ENCODE measurements at places on chromosomes 13 and 19. TPM values are rescaled to one million over a fixed set of nuclear protein-coding genes. Genes with fewer than 3 reads are reported as not detected.

GRCh38 chr19:21758296-21758695, 9.1 kb downstream of the ZNF100 start:
- DNase-seq: no peak

DNA sequence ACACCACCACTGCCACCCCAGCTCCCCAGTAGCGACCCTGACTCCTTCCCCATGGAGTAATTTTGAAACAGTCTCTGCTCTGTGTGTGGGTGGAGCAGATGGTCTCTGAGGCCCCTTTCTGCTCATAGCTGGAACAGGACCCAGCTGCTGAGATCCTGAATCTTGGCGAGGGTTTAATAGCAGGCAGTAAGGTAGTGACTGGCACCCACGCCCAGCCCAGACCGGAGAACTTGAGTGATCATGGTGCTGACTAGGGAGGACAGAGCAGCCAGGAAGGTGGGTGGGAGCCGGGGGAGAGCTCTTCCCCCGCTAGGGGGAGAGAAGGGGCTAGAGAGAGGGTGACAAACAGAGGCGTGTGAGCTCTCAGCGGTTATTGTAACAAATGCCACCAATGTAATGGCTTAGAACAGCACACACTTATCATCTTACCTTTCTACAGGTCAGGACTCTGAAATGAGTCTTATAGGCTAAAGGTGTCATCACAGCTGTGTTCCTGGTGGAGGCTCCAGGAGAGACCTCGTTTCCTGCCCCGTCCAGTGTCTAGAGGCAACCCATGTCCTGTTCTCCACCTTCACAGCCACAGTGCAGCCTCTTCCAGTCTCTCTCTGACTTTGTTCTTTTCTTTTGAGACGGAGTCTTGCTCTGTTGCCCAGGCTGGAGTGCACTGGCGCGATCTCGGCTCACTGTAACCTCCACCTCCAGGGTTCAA, 7.2 kb upstream of the ACER1 start:
- no peak for DNase-seq

DNA sequence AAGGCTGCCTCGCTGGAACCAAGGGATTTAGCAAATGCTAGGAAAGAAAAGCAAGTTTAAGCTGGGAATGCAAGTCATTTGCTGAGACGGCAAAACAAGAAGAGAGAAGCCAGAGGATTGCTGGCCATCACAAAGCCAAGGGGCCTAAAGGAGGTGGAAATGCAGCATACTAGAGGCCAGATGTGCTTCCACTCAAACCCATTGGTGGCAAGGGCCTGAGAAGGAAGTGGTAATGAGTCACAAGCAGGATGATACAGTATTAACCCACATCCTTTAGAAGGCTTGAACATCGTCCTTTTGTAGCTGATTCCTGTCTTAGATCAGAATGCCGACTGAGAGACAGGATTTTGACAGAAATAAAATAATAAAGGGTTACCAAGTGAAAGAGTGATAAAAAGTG, 68.2 kb downstream of the ITGBL1 start:
- DNase-seq: peak; percentile 73

GRCh38 chr13:113483504-113484293, 6.8 kb downstream of the DCUN1D2 start:
- no peak for DNase-seq

DNA sequence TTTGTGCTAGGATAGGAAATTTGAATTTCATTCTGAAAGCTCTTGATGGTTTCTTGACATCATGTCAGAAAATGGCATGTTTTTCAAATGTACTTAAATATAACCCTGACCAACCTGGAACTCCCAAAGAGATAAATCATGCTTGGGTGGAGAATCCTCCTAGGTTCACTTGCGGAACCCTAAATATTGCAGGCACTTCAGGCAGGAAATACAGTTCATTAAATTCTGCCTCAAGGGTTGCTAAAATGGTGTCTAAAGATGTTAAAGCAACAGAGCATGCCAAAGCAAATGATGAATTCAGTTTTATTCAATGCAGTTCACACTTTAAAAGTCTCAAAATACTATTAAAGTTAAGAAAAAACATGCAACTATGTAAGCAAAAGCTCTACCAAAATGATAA, 415.9 kb downstream of the SLITRK6 start:
- no peak for DNase-seq

DNA sequence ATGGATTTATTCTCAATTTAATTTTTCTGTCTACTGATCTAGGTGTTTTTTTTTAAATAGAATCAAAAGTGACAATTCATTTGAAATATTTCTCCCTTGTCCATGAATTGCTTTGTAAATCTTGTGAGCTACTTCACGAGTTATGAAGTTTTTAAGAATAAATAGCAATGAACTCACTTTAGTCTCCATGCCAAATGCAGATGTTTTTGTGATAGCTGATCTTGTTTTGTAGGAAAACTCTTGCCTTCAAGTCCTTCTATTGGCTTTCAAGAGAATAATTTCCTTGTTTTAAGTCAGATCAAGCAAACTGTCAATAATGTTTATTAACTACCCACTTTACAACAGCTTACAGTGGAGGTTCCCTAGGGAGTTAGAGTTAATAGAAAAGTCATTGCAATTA, 99.8 kb downstream of the ITGBL1 start:
- no peak for DNase-seq

DNA sequence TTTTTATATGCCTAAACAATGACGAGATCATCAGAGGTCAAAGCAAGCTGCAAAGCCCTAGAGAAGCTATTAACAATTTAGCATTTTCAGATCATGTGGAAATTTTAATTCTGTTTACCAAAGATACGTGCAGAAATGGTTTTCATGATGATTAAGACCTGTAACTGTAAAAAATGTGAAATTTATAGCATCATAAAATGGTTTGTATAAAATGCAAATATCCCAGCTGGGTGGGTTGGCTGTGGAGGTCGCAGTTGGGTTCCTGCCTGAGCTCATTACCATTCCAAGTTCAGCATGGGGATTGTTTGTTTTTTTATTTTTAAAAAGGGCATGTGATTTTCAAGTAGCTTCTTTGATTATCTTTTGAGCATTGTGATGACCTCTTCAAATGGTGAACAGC, 47.9 kb upstream of the SIAH3 start:
- no peak for DNase-seq

DNA sequence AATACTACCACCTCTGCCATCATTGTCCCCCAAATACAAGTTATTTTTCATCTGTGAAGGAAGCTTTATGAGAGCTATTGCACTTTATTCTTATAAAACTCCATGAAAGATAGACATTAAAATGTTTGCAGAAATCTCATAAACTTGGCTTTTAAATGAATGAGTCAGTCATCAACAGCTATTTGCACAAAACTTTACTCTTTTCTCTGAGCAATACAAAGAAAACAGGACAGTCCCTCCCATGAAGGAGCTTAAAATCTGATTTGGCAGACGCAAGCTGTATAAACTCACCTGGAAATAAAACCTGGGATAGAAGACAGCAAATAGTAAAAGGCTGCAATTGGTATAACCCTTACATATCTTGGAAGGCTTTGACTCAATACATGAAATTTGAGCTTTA, 16.6 kb upstream of the RCBTB1 start:
- DNase-seq: no peak

- DNase-seq: peak; percentile 93
Measured at GRCh38 chr19:55526216-55527196, 10.4 kb downstream of the SBK2 start.

GRCh38 chr13:113769881-113770280, 10.9 kb downstream of the TMEM255B start:
- DNase-seq: no peak

- no peak for DNase-seq
Measured at GRCh38 chr13:50249144-50249521, 233.9 kb downstream of the KCNRG start.

GRCh38 chr19:11797491-11797890, 832 bp upstream of the ZNF491 start:
- DNase-seq: peak; percentile 94

DNA sequence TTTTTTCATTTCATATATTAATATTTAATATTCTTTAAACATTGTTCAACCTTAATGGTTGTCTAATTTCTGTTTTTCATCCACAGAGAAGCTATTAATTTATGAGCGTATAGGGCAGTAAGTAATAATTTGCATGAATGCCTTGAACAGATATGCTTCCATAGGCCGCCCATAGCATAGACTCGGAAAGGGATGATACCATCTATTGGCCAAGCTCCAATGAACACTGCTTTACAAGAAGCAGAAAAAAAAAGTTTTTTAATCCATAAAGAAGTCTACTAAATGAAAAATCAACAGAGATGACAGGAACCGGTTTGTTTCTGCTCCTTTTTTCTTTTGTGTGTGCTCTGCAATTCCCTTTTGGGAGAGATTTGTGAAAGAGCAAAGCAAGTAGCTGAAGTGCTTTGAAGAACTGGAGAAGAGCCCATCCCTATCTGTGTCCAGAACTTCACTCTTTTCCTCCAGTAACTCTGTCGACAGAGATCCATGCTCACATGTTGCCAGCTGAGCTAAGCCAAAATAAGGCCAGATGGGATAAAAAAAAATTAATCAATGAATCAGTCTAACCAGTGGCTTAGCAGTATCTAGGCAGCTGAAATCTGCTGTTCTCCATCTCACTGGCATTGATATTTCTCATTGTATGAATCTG, 215.9 kb upstream of the SOX21 start:
- DNase-seq: no peak

- peak; percentile 26 for DNase-seq
Measured at GRCh38 chr19:16449330-16449961, 22.3 kb downstream of the EPS15L1 start.

DNA sequence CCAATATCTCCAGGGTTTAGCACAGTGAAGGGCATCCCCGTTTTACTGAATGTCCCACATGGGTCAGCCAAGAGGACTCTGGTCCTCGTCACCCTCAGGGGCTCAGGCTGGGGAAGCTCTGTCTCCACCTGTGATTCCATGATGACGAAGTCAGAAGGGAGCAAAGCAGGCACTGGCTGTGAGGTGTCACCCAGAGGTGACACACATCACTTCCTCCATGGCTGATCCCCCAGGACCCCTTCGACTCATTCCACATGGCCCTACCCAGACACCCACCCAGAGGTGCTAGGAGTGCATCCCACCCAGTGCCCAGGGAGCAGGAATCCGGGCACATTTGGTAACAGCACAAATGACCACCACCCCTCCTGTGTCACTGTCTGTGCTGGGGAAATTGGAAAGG, 145.2 kb upstream of the VSTM2B start:
- DNase-seq: no peak

DNA sequence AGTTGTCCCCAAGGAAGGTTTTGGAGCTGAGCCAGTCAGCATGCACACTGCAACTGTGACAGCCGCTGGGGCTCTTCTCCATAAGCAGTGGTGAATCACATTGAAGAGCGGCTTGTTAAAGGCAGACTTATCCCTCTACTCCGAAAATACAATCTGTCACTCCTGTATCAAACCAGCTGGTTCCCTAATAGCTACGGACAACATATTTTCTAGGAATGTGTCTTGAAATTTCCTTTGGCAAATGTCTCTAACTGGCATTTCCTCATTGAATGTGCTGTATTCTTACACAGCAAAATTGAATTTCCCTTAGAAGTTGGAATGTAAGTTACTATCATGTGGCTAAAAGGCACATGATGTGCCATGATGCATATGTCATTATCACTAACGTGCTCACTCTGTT, 104.0 kb upstream of the GPR12 start:
- DNase-seq: no peak

GRCh38 chr19:51031880-51032225, 2.9 kb downstream of the KLK12 start:
- peak; percentile 23 for DNase-seq

DNA sequence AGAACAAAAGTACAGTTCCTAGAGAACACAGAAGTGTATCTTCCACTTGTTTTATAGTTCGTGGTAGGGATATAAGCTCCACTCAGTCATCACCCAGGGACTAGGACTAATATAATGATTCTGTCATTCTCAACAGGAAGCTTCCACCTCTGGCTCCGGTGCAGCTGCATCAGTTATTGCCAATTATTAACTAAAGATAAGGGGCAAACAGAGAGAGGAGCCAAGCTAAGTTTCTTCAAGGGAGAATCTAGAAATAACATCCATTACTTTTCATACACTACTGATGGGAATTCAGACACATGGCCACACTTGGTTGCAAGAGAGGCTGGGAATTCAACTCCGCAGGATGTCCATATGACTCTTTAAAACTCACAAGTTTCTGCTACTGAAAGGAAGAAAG, 917.9 kb downstream of the OLFM4 start:
- no peak for DNase-seq

GRCh38 chr13:43298816-43299215, 275.4 kb downstream of the DNAJC15 start:
- DNase-seq: no peak

DNA sequence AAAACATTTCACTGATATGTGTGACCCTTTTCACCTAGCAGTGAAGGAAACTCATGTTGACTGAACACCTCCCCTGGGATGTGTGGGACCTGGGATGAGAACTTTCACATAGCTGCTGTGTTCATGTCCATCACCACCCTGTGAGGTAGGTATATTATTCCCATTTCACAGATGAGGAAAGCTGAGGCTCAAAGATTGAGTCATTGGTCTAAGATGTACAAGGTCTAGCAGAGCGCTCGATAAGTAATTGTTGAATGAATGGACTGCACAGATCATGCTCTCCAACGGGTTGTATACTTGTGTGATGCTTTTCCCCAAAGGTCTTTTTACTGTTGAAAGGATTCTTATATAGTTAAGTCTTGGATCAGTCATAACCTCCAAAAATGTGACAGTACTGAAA, 75.6 kb upstream of the TSC22D1 start:
- no peak for DNase-seq

DNA sequence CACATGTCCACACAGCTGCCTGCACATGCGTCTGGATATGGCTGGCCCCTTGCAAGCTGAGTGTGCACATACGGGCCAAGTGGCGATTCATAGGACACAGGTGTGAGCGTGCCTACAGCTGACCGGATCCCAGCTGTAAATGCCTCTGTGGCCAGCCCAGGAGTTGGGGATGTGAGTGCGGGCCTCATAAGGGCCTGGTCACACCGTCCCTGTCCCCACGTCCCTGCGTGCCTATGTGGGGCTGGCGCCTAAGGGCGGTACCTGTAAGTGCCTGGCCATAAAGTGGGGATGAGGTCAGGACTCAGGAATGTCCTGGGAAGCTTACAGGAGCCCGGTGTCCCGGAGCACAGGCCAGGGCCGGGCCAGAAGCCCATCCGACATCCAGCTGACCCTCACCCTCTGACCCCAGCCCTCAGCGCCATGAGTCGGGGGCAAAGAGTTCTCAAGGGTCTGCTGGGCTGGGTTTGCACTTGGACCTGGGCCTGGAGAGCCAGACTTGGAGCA, 1.3 kb upstream of the ARHGAP45 start:
- DNase-seq: no peak

GRCh38 chr13:24670174-24670573, 10.0 kb upstream of the ATP12A start:
- no peak for DNase-seq

The KISS1R gene
- total RNA-seq: not detected

The DENND1C gene
- total RNA-seq: not detected

The IPO5 gene
- total RNA-seq: 317 TPM

The FAAP24 gene
- total RNA-seq: 3.6 TPM

The WASF3 gene
- 23.5 TPM for total RNA-seq

The ZNF610 gene
- 2.9 TPM for total RNA-seq

The SPHK2 gene
- 13.0 TPM for total RNA-seq

The FGF21 gene
- total RNA-seq: not detected

All from osteoblast (primary cell).